ENCODE measurements at places on chromosomes 11 and 22.

GRCh38 chr11:128585498-128586238, 1.7 kb downstream of the ETS1 start:
- DNase-seq, result no peak

DNA sequence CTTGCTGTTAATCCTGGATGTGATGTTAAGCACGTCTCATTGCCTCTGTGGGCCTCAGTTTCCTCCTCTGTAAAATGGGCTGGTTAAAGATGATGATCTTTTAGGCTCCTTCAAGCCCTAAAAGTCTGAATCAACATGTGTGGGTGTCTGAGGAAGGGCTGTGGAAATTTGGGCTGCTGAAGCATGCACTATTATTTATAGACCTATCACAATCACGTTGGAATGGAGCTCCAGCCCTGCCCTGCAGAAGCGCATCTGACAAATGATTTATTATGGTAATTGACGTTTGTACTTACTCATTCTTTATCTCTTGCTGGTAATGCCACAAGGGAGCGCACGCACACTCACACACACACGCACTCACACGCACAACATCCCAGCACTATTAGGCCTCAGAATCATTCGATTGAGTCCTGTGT, 20.4 kb downstream of the P2RX3 start:
- DNase-seq, result no peak

- DNase-seq, result no peak
Measured at GRCh38 chr11:22479208-22479607, 141.0 kb downstream of the SLC17A6 start.

- no peak for DNase-seq
Measured at GRCh38 chr11:67345920-67346819, 7.2 kb downstream of the POLD4 start.

- DNase-seq, result no peak
Measured at GRCh38 chr11:93974759-93975158, 46.4 kb upstream of the HEPHL1 start.

DNA sequence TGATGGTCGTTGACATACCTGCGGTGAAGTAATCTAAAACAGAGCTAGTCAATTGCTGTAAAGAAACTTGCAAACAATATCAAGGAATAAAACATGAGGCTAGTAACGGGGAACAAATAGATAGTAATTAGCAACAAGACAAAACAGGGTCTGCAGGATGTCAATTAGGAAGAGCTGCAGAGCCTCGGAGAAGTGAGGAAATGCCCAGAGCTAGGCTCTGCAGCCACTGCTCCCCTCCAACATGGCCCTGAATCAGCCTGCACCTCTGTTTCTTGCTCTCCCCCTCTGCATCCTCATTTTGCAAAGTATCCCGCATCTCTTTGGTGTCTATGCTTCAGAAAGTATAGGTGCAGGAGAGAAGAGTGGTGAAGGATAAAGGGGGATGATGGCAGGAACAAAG, 507.4 kb upstream of the FAT3 start:
- DNase-seq, result no peak

DNA sequence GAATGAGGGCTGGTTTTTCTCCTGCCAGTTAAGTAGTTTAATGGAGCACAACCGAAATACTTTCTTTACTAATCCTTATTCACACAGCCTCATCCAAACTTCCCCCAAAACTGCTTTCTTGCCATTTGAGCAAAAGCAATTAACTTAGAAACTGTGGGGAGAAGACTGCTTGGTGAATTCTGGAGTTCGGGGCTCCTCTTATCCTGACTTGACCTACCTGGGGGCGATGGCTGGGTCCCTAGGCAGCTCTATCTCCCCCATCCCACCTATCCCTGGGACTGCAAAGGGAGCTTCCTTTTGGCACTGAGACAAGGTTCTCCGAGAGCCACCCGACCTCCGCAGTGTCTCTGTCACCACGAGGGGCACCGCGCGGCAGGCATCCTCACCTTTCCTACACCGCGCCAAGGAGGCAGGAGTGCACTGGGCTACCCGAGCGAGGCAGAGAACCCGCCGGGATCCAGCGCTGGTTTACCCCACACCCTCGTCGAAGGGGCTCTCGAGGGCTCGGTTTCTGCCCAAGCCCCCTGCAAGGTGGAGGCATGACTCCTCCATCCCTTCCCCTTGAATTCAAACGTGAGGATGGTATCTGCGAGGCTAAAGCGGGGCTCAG, 759 bp downstream of the DESI1 start:
- no peak for DNase-seq

DNA sequence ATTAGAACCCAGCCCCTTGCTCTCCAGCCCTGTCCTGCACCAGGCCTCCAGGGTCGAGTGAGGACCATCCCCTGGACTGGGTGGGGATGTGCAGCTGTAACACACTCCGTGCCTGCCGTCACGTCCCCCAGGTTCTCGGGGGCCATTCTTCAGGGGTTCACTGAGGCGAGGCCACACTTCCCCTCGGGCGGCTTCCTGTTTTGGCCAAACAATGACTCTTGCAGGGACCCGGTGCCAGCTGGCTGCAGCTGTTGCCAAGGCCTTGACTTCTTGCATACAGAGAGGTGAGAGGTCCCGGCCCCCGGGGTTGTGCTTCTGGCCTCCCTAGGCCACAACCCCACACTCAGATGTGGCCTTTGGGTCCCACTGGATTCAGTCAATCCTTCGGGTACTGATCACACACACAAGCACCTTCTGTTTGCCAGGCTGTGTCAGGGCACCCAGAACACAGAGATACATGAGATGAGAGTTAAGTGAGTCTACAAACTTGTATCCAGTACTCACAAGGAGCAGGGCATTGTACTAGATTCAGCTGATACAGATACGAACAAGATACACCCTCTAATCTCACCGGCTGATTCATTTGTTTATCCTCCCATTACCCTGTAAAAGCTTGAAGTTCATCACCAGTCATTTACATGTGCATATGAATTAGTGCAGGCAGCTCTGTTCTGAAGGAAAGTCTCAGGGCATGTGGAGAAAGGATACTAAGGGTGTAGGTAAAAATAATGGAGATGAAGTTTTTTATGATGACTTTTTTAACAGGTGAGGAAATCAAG, 32.9 kb downstream of the LRRC32 start:
- DNase-seq, result no peak

DNA sequence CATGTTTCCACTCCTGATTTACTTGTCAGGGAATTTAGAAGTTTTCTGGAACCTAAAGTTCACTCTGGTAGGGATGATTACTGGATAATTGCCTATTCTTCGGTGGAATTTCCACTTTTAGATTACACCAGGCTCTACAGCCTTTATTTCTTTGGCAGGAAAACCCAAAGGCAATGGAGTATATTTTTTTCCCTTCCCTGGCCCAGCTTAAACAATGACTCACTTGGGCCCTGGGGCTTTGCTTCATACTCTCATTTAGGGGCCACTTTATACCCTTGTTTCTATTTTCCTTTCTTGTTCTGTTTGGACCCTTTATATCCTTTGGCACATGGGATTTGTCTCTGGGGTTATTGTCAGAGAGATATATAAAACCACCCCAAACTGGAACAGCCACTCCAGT, 114.7 kb downstream of the CSTPP1 start:
- no peak for DNase-seq

- no peak for DNase-seq
Measured at GRCh38 chr22:29642694-29643093, 39.3 kb downstream of the NF2 start.

- no peak for DNase-seq
Measured at GRCh38 chr22:49935561-49935960, 17.1 kb downstream of the CRELD2 start.

GRCh38 chr22:23557036-23557435, 23.1 kb downstream of the IGLL1 start:
- DNase-seq, result no peak

GRCh38 chr22:38970551-38970950, 11.6 kb upstream of the APOBEC3B start:
- no peak for DNase-seq
